HEK293T (cell line): ENCODE measurements at places on chromosomes 6 and 20.

DNA sequence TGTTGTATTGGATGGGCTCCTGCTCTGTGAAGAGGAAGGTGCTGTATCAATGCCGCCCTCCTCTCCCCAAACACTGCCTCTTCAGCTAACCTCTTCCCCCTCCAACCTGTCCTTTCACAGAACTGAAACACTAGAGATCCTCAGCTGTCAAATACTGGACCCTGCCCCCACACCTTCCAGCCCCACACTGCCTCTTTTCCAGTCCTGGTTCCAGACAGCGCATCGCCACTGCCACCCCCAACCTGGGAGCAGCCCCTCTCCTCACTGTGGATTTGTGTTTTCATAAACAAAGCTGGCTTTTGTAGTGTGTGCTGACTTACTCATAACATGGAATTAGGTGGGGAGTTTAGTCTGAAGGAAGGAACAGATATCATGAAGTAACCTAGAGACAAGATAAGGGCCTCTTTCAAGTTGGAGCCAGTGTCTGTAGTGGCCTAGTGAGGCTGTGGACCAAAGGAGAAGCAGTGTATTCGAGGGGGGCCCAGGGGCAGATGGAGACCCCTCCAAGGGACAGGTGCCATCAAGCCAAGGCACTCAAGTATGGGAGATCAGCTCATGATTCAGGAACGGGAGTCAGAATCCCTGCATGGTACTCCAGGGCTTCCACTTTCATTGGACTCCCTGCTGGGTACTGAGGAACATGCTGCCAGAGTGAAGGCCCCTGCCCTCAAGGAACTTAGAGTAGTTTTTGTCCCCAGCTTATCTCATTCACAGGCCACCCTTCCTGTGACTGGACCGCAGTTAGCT lies 2.1 kb downstream of the SCUBE3 start:
- no peak for DNase-seq

DNA sequence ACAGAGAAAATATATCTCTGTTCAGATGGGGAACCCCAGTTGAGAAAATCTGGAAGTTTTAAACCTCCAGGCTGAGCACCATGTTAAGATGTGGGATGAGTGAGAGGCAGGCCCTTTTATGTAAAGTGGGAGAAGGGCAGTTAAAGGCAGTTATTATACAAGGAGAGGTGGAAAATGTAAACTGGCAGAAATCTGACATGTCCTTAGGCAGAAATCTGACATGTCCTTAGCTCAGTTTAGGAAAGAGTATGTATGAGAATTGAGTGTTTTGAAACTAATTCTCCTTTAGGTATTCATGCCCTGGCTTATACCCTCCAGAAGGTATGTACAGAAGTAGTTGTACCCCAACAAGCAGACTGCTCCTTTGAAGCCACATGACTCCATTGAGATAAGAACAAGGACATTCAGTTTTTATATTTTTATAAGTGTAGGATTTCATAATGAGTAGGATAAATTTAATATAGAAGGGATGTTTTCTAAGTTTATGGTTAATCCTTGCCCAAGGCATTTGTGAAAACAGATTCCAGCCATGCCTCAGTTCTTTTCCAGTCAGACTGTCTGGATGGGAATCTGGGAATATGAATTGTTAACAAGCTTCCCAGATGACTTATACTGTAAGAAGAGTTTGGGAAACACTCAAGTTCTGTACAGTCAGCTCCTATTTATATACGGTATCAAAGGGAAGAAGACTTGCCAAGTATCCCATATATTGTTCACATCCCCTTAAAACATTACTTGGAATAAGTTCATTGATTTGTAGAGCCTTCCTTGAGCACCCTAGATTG lies 87.7 kb downstream of the SCAND1 start:
- DNase-seq: no peak

DNA sequence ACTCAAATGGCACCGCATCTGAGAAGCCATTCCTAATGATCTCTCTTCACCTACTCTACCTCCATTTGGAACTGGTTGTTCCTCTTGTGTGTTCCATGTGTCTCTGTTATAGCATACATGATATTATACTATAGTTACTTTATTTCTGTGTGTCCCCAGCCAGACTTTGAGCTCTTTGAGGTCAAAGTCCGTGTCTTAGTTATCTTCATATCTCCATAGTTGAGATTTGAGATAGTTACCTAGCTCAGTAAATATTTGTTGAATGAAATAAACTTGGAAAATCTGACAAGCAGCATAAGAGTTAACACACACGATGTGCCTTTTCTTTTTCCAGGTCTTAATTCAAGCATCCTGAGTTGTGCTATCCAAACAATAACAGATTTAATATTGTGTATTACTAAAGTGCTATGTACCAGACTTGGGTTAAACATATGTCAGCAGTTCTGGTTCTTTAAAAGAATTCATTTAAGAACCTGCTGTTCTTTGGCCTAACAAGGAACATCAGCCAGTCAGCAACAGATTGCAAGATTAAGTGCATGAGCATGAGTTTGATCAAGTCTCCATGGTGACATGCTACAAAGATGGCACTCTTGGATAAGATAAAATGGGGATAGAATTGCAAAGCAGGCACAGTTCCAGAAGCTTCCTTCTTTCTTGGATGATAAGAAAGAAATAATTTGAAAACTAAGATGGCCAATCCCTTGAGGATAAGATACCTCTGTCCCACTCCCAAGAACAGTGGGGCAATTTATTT lies 8.7 kb upstream of the TNFRSF21 start:
- DNase-seq: no peak

DNA sequence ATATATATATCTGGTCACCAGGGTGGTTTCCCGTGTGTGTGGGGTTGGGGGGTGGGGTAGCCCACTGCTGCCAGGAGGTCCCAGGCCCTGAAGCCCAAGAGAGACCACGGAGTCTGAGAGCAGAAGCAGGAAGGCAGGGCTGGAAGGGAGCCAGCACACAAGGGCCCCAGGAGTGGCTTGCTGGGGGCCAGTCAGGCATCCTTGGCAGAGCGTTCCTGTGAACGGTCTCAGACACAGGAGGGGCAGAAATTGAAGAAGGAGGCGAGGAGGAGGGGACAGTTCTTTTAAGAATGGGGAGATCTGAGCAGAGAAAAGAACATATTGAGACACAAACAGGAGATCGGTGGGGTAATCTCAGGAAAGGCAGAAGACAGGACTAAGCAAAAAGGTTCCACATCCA lies 1.9 kb upstream of the EBF4 start:
- no peak for DNase-seq

DNA sequence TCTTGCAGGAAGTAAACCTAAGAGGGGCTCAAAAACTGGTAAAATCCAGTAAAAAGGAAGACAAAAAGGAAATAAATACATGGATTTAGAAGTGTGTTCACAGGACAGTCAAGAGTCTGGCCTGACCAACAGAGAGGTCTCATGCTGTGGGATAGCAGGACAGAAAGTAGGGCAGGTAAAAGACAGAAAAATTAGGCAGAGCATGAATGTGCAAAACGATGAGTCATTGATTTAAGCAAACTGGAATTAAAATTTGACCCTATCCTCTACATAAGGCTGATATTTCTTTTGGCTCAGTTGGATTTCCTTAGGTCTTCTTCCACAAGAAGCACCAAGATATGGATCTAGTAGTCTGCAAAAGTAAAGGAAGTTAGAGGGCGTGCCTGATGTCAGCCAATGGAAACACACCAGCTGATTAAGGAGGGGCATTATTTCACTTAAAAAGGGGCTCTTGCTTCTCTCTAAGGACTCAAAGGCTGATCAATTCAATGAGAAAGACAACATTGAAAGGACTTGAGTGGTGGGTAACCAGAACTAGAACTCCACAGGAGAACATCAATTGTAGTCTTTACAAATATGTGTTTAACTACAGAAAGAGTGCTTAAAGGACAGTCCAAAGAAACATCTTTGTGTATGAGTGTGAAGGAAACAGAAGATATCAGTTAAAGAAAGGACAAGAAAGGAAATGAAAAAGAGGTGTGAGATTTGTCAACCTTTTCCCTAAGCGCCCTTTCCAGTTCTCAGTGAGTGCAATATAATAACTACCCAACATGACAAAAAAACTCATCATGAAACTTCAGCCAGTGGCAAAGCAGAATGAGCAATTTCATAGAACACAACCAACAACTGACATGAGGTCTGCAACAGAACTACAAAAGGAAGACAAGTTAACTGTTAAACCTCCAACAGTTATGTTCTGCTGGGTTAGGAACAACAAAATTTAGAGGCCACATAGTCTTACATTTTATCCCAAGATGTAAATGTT lies 19.4 kb upstream of the MYB start:
- DNase-seq: no peak

DNA sequence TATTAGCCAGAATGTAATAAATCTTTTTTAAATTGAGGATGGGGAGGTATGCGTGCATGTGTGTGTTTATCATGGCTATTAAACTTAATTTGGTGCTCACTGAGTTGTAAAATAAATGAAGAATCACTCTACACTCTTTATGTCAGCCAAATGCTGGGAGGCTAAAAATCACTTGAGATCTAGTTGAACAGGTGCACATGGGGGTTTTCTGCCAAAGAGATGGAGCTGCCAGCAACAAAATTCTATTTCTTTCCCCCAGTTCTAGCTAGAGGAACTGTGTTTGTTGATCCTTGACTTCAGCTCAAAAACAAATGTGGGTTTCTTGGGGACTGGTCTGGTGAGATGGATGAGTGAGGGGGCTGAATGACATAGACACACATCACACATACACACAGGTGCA lies 183.3 kb upstream of the BTBD3 start:
- DNase-seq: no peak

- no peak for DNase-seq
Measured at GRCh38 chr6:112249489-112249888, 4.9 kb downstream of the LAMA4 start.

- no peak for DNase-seq
Measured at GRCh38 chr20:32278199-32278643, 770 bp downstream of the KIF3B start.

DNA sequence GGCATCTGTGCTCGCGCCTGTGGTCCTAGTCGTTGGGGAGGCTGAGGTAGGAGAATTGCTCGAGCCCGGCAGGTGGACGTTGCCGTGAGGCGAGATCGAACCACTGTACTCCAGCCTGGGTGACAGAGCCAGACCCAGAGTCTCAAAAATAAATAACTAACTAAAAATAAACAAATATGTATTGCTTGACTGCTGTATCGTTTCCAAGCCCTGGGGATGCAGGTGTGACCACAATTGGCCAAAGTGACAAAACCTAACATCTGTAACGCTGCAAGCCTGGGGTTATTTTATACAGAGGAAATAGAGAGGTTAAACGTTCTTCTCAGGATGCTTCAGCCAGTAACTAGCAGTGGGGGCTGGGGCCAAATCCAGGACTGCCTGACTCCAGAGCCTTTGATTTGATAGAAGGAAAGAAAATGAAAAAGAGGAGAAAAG lies 1.9 kb upstream of the SRSF3 start:
- no peak for DNase-seq

DNA sequence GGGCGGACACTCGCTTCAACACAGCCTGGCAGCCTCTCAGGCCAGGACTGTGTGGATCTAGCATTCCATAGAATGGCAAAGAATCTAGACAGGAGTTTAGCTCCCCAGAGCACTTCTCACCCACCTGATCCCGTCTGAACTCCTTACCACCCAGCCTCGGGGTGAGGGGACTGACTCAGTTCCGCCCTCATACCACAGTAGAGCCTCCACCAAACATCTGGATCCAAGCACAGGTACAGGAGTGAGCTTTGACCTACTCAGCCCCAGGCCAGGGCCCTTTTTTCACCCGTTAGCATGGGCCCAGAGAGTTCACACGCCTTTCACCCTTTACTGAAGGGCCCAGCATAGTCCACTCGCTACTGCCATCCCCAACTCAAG lies 715 bp downstream of the PSMF1 start:
- DNase-seq: no peak
